ENCODE measurements at places on chromosomes 3 and 15.

- DNase-seq: peak; percentile 88
These were observed 32.2 kb upstream of the TRH start for GRCh38 chr3:129942296-129942695.

GRCh38 chr3:155889952-155890351 is 19.5 kb downstream of the GMPS start:
- no peak for DNase-seq

DNA sequence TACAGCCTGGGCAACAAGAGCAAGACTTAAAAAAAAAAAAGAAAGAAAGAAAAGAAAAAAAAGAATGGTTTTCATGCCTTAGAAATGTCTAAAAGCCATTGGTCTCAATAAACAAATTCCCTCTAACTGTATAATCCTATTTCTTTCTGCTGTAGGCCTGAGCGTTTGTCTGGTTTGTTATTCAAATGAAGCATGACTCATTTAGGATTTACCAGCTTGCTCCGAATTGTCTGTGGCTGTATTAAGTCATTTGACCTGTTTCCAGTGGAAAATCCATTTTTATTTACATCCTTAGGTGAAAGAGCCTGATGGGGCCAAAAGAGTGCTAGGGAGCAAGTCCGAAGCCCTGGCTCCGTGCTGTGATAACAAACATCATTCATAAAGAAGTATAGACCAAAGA is 73.8 kb downstream of the BDH1 start:
- no peak for DNase-seq

GRCh38 chr3:159609625-159610024 is 379.0 kb upstream of the IL12A start:
- DNase-seq: no peak

DNA sequence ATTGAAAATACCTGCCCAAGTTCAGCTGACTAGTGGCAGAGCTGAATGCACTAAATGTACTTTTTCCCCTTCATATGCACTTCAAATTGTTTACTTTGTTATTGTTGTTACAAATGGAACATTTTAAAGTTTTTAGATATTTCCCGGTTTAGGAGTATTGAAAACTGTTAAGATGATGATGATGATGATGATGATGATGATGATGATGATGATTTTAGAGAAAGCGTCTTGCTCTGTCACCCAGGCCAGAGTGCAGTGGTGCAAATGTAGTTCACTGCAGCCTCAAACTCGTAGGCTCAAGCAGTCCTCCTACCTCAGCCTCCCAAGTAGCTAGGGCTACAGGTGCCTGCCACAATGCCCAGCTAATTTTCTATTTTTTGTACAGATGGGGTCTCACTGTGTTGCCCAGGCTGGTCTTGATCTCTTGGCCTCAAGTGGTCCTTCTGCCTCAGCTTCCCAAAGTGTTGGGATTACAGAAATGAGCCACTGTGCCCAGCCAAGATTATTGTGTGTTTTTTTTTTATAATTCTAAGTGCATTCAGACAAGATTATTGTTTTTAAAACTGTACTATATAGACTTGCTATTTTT is 45.9 kb upstream of the SLC22A13 start:
- DNase-seq: no peak

- DNase-seq: no peak
These were observed 19.2 kb downstream of the UBP1 start for GRCh38 chr3:33420966-33421365.

- peak; percentile 26 for DNase-seq
These were observed 96.8 kb downstream of the ADAMTS17 start for GRCh38 chr15:100244796-100245486.

- DNase-seq: no peak
These were observed 23.4 kb downstream of the NCBP2 start for GRCh38 chr3:196918968-196919367.

- no peak for DNase-seq
These were observed 90.0 kb downstream of the MEGF11 start for GRCh38 chr15:66163553-66163952.

DNA sequence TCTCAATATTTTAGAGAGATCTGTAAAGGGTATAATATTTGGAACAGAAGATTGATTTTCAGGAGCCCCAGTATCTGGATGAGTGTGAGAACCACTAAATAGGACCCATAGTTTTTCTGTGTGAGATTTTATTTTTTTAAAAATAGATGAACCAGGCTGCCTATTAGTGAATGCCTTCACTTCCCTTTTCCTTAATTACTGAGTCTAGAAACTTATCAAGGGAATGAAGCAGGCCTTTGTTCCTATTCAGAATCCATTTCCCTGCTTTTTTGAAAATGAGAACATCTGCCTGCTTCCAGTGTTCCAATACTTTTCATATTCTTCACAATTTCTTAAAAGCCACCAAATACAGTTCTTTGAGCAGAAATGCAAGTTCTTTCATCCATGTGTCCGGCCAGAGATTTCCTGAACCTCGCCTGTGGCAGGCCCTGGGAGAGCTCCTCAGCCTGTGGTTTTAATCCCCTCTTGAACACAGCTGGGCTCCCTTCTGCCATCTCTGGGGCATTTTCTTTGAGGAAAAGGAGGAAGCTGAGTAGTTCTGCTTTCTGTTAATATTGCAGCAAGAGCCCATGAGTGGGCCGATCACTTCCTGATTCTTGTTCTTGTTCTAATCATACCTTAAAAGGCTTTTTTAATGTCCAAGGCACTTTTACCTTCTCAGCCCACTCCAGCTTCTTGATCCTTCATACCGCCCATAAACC is 4.7 kb downstream of the EHD4 start:
- no peak for DNase-seq

GRCh38 chr15:39787479-39787878 is 4.8 kb upstream of the FSIP1 start:
- DNase-seq: no peak

- no peak for DNase-seq
These were observed 226.0 kb upstream of the CHRM5 start for GRCh38 chr15:33742306-33742705.

DNA sequence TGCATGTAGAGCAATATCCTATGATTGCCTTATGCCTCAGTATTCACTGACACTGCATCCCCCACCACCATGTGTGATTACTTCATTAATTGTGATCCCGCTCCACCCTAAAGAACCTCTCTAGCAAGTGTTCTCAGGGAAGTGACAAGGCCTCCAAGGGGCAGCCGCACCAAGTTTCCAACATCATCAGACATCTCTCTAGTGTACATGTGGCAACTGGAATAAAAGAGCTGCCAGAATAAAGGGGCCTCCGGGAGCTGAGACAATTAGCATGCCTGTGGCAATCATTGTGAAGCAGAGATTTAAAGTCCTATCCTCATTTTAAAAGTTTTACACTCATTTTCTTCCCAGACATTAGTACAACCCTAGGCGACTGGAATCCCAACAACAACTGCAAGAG is 902.1 kb upstream of the SEMA6D start:
- DNase-seq: no peak

GRCh38 chr15:53841651-53842050 is 82.2 kb upstream of the WDR72 start:
- no peak for DNase-seq

- no peak for DNase-seq
These were observed 74.3 kb upstream of the ARPP21 start for GRCh38 chr3:35565048-35565447.

DNA sequence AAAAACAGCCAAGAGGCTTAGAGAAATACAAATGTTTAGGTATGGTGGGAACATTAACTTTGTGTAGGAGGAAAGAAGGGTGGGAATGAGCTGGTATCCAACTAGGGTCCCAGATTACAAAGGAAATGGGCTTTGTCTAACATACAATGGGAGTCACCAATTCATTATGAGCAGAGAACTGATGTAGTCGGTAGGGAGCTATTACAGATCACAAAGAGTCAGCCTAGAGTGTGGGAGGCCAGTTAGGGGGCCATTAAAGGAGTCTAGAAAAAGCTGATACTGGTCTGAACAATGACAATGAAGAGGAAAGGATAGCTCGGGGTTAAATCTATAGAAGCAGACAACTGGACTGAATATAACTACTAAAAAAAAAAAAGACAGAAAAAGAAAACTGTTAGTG is 15.5 kb downstream of the ANO10 start:
- DNase-seq: no peak

DNA sequence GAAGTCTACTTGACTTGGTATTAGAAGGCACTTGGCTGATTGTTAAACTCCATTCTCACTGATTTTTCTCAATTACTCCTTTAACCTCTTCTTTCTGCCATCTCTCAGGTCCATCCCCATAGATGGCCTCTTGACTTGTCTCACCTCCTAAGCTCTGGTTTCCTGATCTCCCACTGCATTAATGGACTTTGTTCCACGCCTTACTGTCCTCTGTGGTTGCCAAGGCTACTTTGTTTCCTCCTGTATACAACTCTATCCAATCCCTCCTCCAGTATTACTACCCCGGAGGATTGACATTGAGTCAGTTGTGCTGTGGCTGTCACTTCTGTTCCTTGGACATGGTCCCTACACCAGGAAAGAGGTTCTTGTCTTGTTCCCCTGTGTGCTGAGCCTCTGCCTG is 10.6 kb upstream of the GLCE start:
- no peak for DNase-seq

DNA sequence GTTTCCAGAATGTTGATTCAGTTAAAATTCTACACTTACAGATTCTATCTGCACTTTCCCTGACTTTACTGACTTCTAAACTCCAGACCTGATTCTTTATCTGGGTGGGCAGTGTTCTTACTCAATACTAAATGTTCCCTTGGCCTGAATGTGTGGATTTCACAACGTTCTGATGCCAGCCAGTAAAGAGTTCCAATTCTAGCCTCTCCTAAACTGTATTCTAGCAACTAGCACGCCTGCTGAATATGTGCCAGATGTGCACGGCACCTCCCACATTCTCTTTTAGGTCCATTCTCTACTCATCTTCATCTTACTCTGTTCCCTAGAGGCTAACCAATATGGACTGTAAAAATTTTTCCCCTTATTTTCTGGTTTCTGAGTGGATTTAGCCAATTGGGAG is 479.5 kb upstream of the AGTR1 start:
- DNase-seq: no peak

DNA sequence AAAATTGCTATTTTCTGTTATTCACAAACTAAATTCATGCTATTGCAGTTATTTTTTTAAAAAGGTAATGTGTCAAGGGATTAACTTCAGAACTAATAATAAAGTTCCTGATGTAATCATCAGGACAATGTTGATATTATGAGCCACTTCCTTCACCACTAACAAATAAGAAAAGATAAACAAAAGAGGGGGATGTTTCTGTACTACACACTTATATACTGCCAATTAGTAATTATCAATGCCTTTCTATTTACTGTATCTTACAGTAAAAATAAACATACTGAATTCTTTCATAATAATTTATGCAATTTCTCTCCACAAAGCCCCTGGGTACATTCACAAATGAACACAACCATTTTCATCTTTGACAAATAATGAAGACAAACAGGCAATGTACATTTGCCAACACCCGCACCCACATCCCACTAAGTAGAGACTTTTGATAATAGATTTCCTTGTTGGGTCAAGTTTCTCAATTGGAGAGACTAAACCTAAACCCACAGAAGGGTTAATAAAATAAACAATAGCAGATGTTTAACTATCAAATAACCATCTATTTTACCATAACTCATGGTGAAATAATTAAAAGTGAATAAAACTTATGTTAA is 3.7 kb downstream of the CBLB start:
- no peak for DNase-seq

DNA sequence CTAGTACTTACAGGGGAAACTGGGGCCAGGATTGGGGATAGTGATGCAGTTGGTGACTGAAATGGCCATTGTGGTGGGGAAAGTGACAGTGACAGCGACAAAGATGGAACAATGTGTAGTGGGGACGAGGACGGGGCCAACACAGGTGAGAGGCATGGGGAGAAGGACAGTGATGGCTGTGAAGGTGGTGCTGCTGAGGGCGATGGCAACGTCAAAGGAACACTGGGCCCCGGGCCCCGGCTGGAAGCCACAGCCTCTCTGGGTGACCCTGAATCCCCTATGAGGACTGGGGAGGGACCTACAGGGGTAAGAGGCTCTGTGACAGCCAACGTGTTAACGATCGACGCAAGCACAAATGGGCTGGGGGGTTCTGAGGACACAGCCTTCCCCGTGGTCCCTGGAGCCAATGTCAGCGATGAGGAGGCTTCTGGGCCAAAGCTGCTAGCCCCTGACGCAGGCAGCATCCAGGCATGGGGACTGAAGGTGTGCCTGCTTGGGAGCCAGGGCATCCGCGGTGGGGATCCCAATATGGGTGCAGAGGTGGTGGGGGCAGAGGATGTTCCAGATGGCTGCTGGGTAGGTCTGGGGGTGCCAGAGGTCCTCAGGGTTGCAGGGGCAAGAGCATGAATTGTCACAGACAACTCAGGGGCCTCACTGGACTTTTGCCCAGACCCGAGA is 25.2 kb upstream of the GOLGA6C start:
- peak; percentile 2 for DNase-seq

DNA sequence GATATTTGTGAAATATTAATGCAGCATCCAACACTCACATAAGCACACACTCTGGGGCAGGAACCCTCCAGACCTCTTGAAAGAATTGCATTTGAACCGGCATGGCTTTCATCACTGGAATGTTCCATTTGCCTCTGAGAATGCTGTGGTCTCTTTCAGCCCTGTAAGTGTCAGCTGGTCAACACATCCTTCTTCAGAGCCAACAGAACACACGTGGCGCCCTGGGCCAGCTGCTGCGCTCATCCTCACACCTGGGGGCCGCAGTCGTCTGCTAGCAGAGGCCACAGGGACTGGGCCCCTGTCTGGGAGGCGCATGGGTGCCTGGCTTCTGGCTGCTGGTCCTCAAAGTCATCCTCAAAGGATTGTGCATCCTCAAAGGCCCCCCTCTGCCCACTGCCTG is 71.4 kb upstream of the HERC1 start:
- no peak for DNase-seq

GRCh38 chr15:58440158-58440910 is 8.5 kb downstream of the LIPC start:
- DNase-seq: no peak

GRCh38 chr3:99172736-99173657 is 271.5 kb upstream of the DCBLD2 start:
- DNase-seq: peak; percentile 60
